ENCODE measurements at places on chromosomes 16 and 17.

GRCh38 chr17:27630607-27631410 is at the start of gene LGALS9:
LGALS9 (plus strand) TSS chr17:27631188; CDS start chr17:27631266, 78 bp downstream.
- DNase-seq: no peak

- DNase-seq: peak; percentile 58
Observed at GRCh38 chr16:89909777-89910716, 8.6 kb upstream of the MC1R start.

- DNase-seq: no peak
Observed at GRCh38 chr17:83101805-83102480, 22.5 kb downstream of the METRNL start.

- no peak for DNase-seq
Observed at GRCh38 chr16:19294156-19294649, 8.7 kb downstream of the CLEC19A start.

GRCh38 chr17:80908776-80909175 is 82.9 kb upstream of the CHMP6 start:
- DNase-seq: no peak

DNA sequence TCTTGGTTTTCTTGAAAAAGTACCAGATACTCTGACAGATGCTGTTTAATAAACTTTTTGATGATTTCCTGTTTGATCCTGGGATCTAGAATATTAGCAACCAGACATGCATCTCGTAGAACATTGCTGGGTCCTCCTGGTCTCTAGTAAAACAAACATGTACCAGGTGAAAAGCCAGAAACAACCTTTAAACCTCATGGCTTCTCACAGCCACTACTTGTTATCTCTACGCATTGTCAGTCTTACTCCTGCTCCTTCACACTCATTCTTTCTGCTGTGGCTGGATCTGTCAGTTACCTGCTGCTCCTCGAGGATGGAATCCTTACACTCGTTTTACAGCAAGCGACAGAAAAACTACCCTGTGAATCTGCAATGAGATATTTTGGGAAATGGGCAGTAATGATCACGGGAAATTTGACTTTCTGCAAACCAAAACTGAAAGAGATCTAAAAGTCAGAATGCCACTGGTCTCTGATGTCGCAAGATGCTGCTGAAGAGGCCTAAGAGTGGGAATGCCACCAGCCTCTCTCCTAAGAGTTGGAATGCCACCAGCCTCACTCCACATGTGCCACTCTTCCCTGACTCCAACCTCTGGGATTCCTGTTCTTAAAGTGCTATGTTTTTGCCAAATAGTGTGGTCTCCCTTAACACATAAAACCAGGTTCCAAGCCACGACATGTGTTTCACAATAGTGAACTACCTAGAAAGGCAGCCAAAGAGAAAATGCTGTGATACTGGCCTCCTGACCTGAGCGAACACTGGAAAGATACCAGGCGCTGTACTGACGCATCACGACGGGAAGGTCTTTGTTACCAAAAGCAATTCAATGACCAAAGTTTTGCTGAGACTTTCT is 86.3 kb downstream of the VPS53 start:
- DNase-seq: no peak

- DNase-seq: peak; percentile 64
Observed at GRCh38 chr17:76869496-76870376, 1.5 kb downstream of the MGAT5B start.

DNA sequence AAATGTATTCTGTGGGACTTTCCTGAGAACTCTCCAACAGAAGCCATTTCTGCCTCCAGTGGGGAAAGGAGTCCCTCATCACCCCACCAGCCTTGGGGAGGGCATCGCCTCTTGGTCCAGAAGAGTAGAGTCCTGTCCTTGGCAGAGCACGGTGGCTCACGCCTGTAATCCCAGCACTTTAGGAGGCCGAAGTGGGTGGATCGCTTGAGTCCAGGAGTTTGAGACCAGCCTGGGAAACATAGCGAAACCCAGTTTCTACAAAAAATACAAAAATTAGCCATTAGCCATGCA is 41.0 kb downstream of the LYRM1 start:
- no peak for DNase-seq

DNA sequence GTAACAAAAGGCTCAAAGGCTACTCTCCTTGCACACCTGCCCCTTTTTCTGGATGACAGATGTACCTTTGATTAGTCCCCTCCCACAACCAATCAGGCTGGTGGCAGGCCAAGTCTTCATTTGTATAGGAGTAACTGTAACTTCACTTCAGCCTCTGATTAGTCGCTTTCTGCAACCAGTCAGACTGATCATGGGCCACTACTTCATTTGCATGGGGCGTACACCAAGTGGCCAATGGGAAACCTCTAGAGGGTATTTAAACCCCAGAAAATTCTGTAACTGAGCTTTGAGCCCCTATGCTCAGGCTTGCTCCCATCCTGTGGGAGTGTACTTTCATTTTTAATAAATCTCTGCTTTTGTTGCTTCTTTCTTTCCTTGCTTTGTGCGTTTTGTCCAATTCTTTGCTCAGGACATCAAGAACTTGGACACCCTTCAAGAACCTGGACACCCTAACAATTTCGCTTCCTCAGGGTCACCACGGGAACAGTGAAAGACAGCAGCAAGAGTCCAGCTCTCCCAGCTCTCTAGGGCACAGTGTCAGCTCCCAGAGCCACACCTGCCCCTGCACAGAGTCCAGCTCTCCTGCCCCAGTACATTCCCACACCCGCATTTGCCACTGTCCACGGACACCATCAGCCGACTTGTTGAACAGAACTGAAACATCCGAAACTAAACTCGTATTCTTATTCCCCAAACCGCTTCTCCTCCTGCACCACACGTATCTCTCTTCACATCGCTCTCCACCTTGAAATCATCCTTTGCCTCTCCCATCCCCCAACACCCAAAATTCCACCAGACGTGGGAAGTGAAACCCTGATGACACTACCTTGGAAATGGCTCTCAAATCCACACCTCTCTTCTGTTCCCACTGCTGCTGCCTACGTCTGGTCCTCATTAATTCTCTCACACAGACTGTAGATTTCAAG is 53.4 kb downstream of the ABCC12 start:
- no peak for DNase-seq

- DNase-seq: peak; percentile 45
Observed at GRCh38 chr17:68771867-68772515, 170.8 kb upstream of the FAM20A start.

DNA sequence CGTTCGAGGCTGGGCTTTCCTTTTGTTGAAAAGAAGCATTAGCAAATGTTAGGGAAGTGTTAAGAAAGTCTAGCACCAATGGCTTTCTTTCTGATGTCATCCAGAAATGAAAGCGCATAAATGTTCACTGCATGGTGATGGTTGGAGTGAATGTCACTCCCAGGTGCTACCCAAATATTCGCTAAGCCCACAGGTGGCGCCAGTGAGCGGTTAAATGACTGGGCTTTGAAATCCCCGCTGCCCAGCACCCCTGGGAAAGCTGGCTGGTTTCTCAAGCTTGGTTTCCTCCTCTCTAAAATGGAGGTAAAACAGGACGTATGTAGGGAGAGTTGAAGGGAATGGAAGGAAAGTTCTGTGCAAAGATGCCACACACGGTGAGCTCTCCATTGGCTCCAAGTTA is 104.4 kb downstream of the IRX5 start:
- peak; percentile 32 for DNase-seq

GRCh38 chr17:17605083-17605728 is 13.7 kb upstream of the PEMT start:
- DNase-seq: no peak

- no peak for DNase-seq
Observed at GRCh38 chr16:14351647-14352046, 278.4 kb downstream of the PARN start.

DNA sequence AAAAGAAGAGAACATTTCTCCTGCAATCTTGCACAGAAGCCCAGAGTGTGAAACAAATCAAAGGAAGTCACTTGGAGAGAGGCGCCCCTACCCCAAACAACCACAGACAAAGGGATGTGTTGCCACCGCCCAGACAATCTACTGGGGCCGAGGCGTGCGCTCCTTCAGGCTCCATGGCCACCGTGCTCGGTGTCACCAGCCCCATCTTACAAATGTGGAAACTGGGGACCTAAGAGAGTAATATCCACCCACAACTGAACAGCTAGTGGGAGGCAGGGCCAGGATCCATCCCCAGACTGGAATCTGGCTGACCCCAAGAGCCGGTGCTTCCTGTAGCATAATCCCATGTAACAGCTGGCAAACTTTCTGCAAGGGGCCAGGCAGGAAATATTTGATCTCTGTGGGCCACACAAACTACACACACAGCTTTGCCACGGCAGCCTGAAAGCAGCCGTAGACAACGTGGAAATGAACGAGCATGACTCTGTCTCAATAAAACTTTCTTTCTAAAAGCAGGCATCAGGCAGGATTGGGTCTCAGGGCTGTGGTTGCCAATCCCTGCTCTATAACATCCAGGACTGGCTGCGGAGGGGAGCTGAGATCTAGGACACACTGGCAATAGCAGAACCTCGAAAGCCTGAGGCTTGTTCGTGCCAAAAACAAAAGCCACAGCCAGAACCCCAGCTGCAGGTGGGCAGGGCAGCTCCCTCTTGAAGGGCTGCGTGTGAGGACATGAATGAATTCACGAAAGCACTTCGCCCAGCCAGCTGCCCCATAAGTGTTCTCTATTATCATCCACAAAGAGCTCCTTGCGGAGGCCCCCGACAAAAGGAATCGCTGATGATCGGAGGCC is 26.6 kb upstream of the GINS2 start:
- DNase-seq: peak; percentile 93

DNA sequence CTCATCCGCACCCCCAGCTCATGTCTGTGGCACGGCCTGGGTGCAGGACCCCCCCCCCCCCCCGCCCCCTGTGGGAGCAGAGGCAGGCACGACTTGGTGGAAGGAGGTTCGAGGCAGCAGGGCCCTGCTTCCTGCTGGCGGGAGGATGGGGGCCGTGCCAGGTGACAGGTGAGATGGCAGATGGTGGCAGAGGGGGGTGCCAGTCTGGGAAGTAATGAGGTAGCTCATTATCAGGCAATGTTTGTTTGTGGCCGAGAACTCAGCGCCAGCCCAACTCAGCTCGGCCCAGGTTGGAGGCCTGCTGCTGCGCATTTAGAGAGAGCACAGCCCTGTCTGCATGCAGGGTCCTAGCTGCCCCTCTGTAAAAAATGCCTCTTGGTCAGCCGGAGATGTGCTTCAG is 40.1 kb upstream of the JPH3 start:
- DNase-seq: peak; percentile 57

- DNase-seq: no peak
Observed at GRCh38 chr17:34299956-34300577, 14.5 kb downstream of the CCL11 start.

DNA sequence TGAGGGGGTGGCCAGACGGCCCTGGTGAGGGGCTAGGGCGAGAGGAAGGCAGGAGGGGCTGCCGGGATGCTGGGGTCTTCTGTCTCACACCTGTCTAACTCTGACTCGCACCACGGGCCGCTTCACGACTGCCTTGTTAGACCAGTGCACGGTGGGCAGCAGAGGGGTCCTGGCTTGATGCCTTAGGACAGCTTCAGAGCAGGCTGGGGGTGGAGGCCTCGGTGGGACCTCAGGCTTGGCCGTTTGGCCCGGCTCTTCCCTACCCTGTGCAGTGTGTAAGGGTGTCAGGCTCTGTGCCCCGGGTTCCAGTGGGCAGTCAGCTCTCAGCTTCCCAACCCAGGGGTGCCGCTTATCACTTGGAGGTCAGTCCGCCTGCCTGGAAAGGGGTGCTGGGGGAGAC is 100.7 kb downstream of the OR1D5 start:
- DNase-seq: no peak

GRCh38 chr16:30894540-30895368 is 877 bp upstream of the BCL7C start:
- no peak for DNase-seq

- DNase-seq: no peak
Observed at GRCh38 chr16:2719328-2720063, 528 bp downstream of the PRSS27 start.

GRCh38 chr17:59607817-59608403 is 11.8 kb upstream of the CLTC start:
- peak; percentile 22 for DNase-seq

- no peak for DNase-seq
Observed at GRCh38 chr16:6913566-6913965, 419.1 kb upstream of the RBFOX1 start.

DNA sequence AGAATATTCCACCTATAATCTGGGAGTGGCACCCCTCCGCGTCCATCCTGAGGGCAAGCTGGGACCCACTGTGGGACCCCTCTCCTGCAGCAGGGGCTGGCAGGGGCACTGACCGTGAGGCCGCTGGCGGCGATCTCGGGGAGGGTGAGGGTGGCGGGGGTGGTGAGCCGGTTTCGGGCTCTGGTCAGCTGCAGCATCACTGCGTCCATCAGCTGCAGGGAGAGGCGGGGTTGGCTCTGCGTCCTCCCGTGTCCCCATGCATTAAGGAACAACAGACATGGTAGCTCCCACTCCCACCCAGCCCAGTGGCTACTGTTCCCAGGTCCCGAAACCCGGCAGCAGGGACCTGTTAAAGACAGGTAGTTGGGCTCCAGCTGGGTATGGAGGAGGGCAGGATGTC is 3.3 kb downstream of the SMIM22 start:
- DNase-seq: no peak

- no peak for DNase-seq
Observed at GRCh38 chr17:78872486-78872885, 30.5 kb downstream of the CEP295NL start.

- DNase-seq: peak; percentile 84
Observed at GRCh38 chr17:35804658-35805192, 4.6 kb upstream of the TAF15 start.

GRCh38 chr16:47983999-47984580 is 171.7 kb downstream of the ABCC12 start:
- no peak for DNase-seq

DNA sequence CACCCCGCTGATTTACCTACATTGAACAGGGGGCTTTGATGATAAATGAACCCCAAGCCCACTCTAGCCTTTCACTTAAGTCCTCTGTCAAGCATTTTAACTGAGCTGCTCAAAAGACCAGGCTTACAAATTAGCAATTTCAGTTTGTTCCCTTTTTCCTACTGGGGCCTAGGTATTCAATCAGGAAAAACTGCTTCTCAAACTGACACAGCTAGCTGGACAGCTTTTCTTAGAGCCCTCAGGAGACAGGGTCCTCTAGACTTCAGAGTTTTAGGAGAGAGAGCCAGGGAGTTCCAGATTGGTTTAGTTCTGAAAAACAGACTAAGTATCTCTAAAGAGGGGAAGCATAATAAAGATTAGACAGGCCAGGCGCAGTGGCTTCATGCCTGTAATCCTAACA is 6.2 kb upstream of the HEXIM2 start:
- no peak for DNase-seq

DNA sequence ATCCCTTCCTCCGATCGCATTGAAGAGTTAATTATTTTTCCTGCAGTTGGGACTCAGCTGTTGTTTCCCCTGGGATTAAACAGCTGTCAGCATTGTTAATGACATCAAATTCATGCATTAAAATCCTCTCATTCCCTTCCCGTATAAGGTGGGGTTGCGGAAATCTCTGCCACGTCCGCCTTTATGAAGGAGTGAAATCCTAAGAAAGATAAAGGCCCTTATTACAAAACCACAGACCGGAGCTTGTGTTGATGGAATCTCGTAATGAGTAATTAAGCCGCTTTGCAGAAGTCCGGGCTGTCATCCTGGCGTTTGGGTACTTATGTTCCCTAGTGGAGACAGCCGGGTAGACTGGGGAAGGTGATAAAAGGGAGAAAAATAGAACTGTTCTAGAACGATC is 627.6 kb downstream of the MAF start:
- peak; percentile 96 for DNase-seq

- peak; percentile 9 for DNase-seq
Observed at GRCh38 chr17:601244-601925, 113.3 kb downstream of the VPS53 start.

- DNase-seq: no peak
Observed at GRCh38 chr17:265718-266117, 84.3 kb upstream of the DOC2B start.

Measured in NCI-H524 (cell line).